ENCODE measurements at places on chromosomes 12 and 14.

DNA sequence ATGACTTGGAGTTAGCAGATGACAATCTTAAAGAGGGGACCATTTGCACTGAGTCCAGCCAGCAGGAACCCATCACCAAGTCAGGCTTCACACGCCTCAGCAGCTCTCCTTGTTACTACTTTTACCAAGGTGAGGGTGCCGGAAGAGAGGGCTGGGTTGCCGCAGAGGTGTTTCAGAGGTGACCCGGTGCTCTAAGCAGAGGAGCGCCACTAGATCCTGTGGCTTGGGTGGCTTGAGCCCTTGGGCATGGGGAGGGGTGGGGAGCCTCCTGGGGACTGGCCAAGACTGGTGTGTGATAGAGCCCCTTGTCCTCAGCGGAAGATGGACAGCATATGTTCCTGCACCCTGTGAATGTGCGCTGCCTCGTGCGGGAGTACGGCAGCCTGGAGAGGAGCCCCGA is 17.7 kb downstream of the POP5 start:
- H3K4me1 ChIP-seq, result no peaks in the 10 kb centered on the region
- H3K27me3 ChIP-seq, result no peaks in the 10 kb centered on the region
- H3K27ac ChIP-seq, result no peak overlapping the region

DNA sequence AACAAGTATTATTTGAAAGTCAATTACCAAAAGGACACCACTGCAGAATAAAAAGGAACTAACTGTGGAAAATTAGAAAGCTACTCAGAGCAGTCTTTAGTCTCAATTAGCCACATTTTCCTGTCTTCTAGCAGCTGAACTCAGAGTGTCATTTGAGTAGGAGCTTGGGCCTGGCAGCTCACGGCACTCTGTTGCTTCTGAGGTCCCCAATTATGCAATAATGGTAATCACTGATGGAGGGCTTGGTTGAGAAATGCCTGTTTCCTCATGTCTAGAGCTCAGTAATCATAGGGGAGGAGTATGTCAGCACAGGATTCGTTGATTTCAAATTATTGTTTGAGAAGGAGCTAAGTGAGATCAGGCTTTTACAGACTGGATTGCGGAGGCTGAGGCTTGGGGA is 108.6 kb downstream of the VRK1 start:
- H3K36me3 ChIP-seq, result no peaks in the 10 kb centered on the region
- H3K4me1 ChIP-seq, result peaks cover 2% of the 10 kb centered on the region
- no peak for DNase-seq
- no peak overlapping the region for H3K4me3 ChIP-seq
- H3K27ac ChIP-seq, result no peak overlapping the region

DNA sequence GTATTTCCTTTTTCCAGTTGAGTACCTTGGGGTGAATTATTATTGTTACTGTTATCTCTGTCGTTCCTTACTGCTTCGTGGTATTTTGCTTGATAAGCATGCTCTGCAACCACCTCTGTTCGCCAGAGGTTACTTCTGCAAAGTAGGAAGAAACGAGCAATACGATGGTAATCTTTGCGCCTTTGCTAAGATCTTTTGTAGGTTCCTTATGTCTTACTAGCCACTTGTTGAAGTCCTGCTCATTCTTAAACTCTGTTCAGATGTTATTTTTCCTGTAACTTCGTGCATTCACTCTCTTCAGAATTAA is 729 bp upstream of the M6PR start:
- no peaks in the 10 kb centered on the region for H3K4me1 ChIP-seq
- H3K36me3 ChIP-seq, result peaks cover 3% of the 10 kb centered on the region
- no peak overlapping the region for H3K27ac ChIP-seq
- peak overlapping the region; percentile 79 for H3K4me3 ChIP-seq

- no peaks in the 10 kb centered on the region for H3K36me3 ChIP-seq
- no peak overlapping the region for H3K27ac ChIP-seq
- H3K27me3 ChIP-seq, result no peaks in the 10 kb centered on the region
Measured at GRCh38 chr14:89493877-89494634, 77.0 kb upstream of the FOXN3 start.

GRCh38 chr12:132723015-132723763 is 12.5 kb downstream of the PGAM5 start:
- H3K27ac ChIP-seq, result no peak overlapping the region
- no peaks in the 10 kb centered on the region for H3K4me1 ChIP-seq
- H3K36me3 ChIP-seq, result peaks cover 58% of the 10 kb centered on the region
- H3K4me3 ChIP-seq, result no peak overlapping the region
- H3K27me3 ChIP-seq, result no peaks in the 10 kb centered on the region

GRCh38 chr12:14962153-14962539 is 745 bp upstream of the ARHGDIB start:
- no peak overlapping the region for H3K27ac ChIP-seq
- no peaks in the 10 kb centered on the region for H3K4me1 ChIP-seq
- no peak overlapping the region for H3K4me3 ChIP-seq
- H3K27me3 ChIP-seq, result no peaks in the 10 kb centered on the region
- no peak for DNase-seq
- H3K36me3 ChIP-seq, result no peaks in the 10 kb centered on the region

DNA sequence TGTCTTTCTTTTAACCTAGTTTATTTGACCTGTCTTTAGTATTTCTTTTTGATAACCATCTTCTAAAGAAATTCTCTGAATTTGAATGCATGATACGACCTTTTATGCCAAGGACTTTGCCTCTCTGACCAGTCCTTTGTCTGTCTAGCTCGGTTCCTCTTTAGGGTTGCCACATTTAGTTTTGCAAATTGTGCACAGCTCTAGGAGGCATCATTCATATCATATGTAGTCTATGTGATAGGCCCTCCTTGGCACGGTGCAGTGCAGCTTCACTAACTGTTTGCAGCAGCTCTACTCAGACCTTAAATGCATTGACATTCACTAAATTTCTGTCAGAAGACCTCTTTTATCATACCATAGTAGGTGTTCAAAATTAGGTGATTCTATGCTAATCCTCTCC is 75.6 kb downstream of the USP15 start:
- DNase-seq, result no peak
- no peak overlapping the region for H3K4me3 ChIP-seq
- no peak overlapping the region for H3K27ac ChIP-seq
- no peaks in the 10 kb centered on the region for H3K27me3 ChIP-seq
- no peaks in the 10 kb centered on the region for H3K4me1 ChIP-seq
- H3K36me3 ChIP-seq, result no peaks in the 10 kb centered on the region

DNA sequence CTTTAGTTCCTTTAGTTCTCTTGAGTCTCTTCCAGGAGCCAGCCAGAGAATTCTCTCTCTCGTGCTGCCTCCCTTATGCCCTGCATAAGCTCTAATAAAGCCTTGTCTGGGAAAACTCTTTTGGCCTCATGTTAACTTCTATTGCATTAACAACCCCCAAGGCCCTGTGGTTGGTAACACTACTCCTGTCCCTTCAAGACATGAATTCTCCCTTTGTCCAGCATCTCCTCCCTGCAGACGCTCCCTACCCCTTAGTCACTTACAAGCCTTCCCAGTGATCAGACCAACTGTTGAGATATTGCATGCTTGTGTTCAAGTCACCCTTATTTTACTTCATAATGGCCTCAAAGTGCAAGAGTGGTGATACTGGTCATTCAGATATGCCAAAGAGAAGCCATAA is 12.1 kb downstream of the LTBR start:
- H3K4me1 ChIP-seq, result peaks cover 2% of the 10 kb centered on the region
- no peaks in the 10 kb centered on the region for H3K27me3 ChIP-seq
- DNase-seq, result no peak

- no peaks in the 10 kb centered on the region for H3K27me3 ChIP-seq
- H3K4me3 ChIP-seq, result no peak overlapping the region
- H3K36me3 ChIP-seq, result no peaks in the 10 kb centered on the region
- H3K4me1 ChIP-seq, result no peaks in the 10 kb centered on the region
Measured at GRCh38 chr12:22700106-22700505, 75.1 kb downstream of the ETNK1 start.

DNA sequence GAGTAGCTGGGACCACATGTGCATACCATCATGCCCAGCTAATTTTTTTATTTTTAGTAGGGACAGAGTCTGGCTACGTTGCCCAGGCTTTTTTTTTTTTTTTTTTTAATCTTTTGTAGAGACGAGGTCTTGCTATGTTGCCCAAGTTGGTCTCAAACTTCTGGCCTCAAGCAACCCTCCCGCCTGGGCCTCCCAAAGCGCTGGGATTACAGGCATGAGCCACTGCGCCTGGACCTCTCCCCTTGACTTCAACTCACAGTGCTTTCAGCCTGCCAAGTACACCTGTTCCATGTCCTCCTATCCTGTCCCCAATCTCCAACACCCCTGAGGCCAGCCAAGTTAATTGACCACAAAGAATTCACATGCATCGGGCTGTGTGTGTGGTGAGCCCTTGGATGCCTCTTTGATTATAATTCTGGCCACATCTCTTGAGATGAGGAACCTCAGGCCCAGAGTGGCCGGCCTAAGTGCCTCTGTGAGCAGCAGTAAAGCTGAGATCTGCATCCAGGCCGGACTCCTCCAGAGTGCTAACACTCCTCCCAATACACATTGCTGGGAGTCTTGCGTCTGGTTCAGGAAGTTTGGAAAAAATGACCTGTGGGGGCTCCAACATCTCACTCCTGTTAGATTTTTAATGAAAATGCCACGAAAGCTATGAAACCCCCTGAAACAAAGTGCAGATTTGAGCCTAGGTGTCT is 6.8 kb downstream of the RAB35 start:
- no peak overlapping the region for H3K4me3 ChIP-seq
- H3K27ac ChIP-seq, result no peak overlapping the region
- DNase-seq, result no peak
- no peaks in the 10 kb centered on the region for H3K27me3 ChIP-seq

DNA sequence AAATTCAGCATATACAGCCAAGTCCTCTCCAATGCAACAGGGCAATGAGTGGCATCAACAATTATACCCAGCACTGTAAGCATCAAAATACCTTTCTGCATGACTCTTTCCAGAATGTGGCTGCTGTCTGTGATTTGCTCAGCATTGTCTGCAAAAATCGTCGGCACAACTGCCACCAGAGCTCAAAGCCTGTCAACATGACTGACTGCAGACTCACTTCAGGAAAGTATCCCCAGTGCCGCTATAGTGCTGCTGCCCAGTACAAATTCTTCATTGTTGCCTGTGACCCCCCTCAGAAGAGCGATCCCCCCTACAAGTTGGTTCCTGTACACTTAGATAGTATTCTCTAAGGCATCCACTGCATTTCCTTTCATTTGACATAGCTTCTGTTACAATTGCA is 735 bp downstream of the RNASE6 start:
- H3K27ac ChIP-seq, result no peak overlapping the region
- H3K4me3 ChIP-seq, result no peak overlapping the region
- H3K36me3 ChIP-seq, result no peaks in the 10 kb centered on the region
- peaks cover 2% of the 10 kb centered on the region for H3K4me1 ChIP-seq

- no peak for DNase-seq
- H3K27ac ChIP-seq, result no peak overlapping the region
- no peaks in the 10 kb centered on the region for H3K27me3 ChIP-seq
- H3K4me3 ChIP-seq, result no peak overlapping the region
Measured at GRCh38 chr12:54351341-54351740, 12.9 kb downstream of the GPR84 start.

DNA sequence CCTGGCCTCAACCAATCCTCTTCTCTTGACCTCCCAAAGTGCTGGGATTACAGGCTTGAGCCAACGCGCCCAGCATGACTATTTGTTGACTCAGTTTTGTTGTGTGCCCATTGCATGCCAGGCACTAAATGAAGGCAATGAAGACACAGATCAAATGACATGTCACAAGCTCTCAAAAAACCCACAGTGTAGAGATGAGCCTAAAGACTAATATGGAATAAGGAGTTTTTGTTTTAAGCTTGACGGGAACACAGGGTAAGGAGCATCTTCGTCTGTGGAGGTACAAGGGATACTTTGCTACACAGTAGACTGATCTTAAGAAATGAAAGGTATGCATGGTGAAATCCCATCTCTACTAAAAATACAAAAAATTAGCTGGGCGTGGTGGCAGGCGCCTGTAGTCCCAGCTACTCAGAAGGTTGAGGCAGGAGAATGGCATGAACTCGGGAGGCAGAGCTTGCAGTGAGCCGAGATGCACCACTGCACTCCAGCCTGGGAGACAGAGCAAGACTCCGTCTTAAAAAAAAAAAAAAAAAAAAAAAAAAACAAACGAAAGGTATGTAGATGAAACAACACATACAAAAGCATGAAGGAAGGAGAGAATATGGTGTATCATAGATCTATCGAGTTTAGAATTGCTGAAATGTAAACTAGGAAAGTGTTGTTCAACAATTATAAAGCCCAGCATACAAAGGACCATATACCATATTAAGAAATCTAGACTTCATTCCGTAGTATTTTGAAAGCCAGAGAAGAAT is 122.1 kb upstream of the PTPRB start:
- no peak overlapping the region for H3K27ac ChIP-seq
- H3K27me3 ChIP-seq, result no peaks in the 10 kb centered on the region
- no peaks in the 10 kb centered on the region for H3K4me1 ChIP-seq
- DNase-seq, result no peak

DNA sequence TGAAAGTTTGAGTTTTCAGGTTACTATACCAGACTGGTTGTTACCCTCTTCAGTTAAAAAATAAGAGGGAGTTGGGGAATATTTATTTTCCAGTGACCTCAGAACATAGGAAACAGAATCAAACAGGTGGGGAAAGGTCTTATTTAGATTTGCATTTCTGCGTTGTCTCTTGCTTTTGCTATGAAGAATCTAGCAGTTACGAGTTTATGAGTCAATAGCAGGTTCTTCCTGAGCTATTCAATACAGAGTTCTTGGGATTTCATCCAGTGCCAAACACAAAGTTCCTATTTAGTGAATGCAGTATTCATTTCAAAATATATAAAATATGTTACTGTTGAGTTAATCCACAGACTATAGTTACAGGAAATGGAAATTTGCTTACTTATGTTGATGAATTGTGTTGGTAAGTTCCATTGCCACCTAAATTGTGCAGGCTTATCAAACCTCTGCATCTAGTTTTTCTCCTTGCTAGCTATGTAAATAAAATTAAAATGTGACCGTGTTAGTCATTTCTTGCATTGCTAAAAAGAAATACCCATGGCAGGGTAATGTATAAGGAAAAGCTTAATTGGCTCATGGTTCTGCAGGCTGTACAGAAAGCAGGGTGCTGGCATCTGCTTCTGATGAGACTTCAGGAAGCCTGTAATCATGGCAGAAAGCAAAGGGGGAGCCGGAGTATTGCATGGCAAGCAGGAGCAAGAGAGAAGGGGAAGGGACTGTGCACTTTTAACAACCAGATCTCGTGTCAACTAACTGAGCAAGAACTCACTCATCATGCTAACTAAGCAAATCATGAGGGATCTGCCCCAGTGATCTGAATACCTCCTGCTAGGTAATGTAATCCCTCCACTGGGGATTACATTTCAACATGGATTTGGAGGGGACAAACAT is 110.2 kb downstream of the KTN1 start:
- no peaks in the 10 kb centered on the region for H3K4me1 ChIP-seq
- no peaks in the 10 kb centered on the region for H3K36me3 ChIP-seq
- no peak for DNase-seq
- H3K4me3 ChIP-seq, result no peak overlapping the region

GRCh38 chr12:110846615-110847566 is at the start of gene CCDC63:
Gene CCDC63, plus strand, starts transcription at chr12:110846987. Its CDS starts 5,968 bp downstream, at chr12:110852955.
- no peaks in the 10 kb centered on the region for H3K27me3 ChIP-seq
- DNase-seq, result no peak
- 0 out of 2 replicates have a peak, but pooled peaks cover 2% of the 10 kb centered on the region for H3K4me1 ChIP-seq
- H3K36me3 ChIP-seq, result no peaks in the 10 kb centered on the region

- H3K27me3 ChIP-seq, result no peaks in the 10 kb centered on the region
- no peak overlapping the region for H3K27ac ChIP-seq
- H3K4me1 ChIP-seq, result no peaks in the 10 kb centered on the region
- no peak for DNase-seq
- no peaks in the 10 kb centered on the region for H3K36me3 ChIP-seq
Measured at GRCh38 chr14:99980299-99980698, 84.9 kb upstream of the EVL start.

Measured in iPS DF 6.9 (cell line).